ENCODE measurements at places on chromosomes 12 and 14.

- no peak for DNase-seq
Measured at GRCh38 chr12:58299371-58299770, 358.0 kb downstream of the ATP23 start.

DNA sequence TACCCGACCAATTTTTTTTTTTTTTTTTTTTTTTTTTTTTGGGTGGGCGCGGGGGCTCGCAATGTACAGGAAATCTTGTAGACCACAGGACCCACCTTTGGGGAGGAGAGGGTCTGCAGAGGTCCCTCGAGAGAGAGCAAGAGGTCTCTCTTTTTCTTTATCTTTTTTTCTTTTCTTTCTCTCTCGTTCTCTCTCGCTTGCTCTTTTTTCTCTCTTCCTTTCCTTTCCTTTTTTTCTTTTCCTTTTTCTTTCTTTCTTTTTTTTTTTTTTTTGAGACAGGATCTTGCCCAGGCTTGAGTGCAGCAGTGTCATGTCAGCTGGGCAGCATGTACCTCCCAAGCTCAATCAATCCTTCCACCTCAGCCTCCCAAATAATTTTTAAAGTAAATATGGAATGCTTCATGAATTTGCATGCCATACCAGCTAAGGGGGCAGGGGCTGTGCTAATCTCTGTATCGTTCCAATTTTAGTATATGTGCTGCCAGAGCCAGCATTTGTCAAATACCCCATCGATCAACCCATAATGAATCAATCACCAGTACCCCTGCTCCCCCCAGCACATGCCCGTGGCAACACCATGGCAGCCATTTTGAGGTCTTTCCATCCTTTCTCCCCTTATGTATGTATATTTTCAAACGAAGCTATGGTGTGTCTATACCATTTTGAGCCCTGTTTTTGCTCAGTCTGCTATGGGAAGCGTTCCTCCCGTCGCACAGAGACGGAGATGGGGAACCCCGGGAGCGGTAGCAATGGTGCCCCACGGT lies 9.3 kb downstream of the PAPLN start:
- DNase-seq, result no peak

- DNase-seq, result no peak
Measured at GRCh38 chr12:64894827-64895475, 70.5 kb downstream of the TBC1D30 start.

DNA sequence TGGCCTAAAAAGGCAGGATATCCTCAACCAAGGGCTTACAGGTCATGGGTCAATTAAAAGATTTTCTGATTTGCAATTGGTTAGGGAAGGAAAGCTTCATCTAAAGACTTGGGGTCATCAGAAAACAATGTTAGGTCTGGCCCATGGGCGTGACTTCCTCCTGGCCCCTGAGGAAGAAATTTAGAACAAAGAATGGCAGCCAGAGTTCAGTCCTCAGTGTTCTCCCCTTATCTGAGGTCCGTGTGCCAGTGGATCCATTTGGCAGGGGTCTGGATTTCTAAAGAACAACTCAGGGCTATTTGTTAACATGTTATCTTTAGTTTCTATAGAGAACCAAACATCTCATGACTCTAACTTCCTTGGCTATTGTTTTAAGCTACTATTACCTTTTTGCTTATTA lies 27.8 kb upstream of the NFYB start:
- no peak for DNase-seq

GRCh38 chr12:49762468-49762847 lies 21.1 kb downstream of the TMBIM6 start:
- no peak for DNase-seq

DNA sequence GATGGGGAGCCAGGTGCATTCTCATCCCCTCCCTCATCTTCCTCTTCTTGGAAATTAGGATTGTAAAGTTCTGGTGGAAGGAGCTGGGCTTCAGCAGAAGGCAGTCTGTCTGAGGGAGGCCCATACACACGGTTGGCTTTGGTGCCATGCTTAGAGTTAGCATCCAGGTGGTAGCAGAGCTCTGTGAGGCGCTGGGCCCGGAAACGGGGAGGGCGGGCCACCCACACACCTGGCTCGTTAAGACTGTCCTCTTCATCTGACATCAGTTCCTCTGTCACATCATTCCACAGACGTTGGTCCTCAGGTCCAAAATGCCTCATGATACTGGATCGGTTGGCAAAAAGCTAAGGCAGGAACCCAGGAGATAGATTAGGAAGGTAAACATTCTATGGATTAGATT lies 4.9 kb upstream of the AJUBA start:
- no peak for DNase-seq

DNA sequence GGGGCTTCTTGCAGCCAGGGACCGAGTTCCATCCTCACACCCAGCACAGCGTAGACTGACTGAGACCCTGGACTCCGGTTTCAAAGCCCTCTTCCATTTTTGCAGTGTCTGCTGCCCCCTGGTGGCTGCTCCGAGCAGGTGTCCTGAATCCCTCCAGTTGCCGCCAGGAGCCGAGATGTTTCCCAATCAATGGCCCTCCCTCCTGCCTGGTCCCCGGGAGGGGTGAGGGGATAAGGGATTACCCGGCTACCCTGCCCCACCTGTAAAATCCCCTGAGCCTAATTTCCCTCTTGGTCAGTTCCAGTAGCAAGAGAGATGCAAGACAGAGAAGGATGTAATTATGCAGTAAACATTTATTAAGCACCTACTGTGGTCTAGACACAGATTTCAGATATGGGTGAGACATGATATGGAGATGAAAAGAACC lies 55.0 kb downstream of the PHETA1 start:
- DNase-seq, result peak; percentile 51

GRCh38 chr12:120437735-120438494 lies at the start of gene COX6A1:
COX6A1 (plus strand) TSS chr12:120438113; CDS start chr12:120438127, 14 bp downstream.
- DNase-seq, result peak; percentile 99

DNA sequence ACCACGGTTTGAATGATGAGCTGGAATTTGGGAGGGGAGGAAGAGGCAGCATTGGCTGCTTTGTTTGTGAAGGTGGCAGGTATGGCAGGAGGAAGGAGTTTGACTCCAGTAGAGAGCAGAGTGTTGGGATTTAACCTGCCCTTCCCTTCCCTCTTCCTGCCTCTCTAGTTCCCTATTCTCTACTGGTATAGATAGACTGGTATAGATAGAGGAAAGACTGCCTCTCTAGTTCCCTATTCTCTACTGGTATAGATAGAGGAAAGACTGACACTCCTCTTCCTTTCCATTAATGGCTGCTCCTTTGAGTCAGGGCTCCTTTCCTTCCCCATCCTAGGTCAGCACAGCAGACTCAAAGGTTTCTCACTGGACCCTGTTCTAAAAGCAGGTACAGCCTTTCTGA lies 8.4 kb upstream of the SYCP3 start:
- no peak for DNase-seq

GRCh38 chr12:109687250-109687649 lies 26.4 kb upstream of the FAM222A start:
- DNase-seq, result no peak

DNA sequence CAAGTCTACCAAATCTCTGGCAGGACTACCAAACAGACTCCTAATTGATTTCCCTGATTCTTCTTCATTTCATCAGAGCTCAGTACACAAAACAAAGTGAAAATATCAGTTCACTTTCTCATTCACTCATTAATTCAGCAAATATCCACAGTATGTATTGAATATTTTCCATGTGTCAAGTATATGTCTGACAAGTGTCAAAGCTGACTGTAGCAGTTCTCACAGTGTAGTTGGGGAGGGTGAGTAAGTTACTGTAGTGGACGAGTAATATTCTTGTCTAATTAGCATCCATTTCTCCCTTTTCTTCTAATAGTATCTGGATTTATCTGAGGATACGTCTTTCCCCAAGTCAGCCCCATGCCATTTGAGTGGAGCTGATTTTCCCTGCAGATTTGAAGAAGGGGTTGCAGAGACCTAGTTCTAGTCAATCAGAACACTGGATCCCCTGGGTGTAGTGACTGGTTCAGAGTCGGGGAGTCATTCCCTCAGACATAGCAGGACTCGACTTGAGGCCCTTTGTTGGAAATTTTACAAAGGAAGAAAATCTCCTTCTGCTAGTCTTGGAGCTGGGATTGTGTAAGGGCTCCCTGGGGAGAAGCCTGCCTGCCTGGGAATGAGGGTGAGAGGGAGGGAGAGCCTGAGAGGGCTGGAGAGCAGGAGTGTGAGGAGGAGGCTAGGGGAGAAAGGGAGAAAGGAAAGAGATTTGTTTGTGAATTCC lies 51.4 kb downstream of the GRIP1 start:
- DNase-seq, result no peak

DNA sequence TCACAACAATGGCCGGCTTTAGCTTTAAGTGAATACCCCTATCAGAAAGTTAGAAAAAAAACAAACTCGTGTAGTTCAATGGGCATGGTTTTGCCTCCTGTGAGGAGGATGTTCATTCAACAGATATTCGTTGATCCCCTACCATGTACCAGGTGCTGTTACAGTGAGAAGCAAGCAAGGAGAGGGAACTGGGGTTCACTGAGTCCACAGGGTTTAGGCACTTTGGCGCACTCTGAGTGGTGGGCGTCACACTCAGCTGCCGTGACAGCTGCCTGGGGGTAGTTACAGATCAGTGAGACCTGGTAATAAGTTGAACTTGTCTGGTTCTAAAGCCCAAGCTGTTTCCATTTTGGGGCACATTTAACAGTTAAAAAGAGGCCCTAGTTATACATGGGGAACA lies 74.2 kb downstream of the PAPOLA start:
- no peak for DNase-seq

DNA sequence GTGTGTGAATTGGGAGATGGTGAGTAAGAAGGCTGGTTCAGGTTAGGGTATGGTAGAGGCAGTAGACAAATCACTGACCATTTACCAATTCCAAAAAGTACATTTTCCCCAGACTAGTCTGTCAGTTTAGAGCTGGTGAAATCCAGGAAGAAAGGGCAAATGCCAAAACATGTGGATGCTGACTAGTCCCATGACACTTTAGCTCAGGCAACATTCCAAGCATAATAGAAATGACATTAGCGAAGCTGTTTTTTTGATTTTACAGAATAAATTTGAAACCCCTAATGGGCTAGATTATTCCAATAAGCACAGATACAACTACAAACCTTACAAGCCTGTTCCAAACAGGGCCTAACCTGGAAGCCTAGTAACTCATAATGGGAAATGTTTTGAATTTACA lies 884.2 kb downstream of the FLRT2 start:
- DNase-seq, result no peak

GRCh38 chr12:53994009-53994263 lies 6.0 kb upstream of the HOXC9 start:
- DNase-seq, result no peak

GRCh38 chr12:2513141-2514037 lies 281.4 kb upstream of the FKBP4 start:
- DNase-seq, result no peak

GRCh38 chr12:79186506-79186905 lies 321.9 kb downstream of the SYT1 start:
- no peak for DNase-seq

- DNase-seq, result no peak
Measured at GRCh38 chr12:101027200-101027599, 182.8 kb downstream of the SLC5A8 start.

GRCh38 chr12:101299346-101299745 lies 19.4 kb downstream of the UTP20 start:
- no peak for DNase-seq

DNA sequence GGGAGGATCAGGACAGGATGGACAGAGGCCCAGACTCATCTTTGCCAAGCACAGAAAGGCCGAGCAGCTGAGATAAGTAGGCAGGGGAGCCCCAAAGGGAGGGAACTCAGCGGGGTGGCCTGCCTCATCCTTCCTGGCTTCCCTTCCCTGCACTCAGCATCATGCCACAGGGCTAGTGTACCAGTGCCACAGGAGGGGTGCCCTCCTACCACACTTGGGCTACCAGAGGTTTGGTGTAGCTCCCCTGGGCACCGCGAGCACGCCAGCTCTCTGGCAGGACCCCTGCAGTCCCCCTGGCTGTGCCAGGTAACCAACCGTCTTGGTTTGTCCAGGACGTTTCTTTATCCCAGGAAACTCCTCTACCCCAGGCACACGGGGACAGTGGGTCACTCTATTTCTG lies 123.5 kb downstream of the ESRRB start:
- no peak for DNase-seq

DNA sequence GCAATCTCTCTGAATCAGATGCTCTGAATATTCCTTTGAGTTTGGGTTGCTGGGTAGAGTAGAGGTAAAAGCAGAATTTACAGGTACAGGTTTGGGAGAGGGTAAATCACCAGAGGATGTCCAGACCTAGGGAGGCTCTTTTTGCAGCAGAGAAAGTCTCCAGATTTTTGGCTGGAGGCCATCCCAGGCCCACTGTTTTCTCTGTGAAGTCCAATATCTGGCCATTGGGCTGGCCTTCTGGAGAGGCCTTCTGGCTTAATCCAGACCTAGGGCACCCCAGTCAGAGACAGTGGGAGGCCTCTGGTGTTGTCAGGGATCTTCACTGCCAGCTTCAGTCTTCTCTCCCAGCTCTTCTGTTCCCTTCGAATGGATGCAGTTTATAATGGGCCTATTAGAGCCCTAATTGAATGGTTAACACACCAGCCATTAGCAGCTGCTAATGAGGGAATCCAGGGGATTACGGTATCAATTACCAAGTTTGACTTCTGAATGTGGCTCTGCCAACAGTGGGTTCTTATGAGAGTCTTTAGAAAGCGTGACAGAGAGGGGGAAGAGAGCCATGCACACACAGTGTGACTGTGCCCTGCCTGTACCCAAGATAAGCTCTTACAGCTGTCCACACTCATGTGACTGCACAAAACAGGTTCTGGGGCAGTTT lies 183.1 kb downstream of the EMP1 start:
- DNase-seq, result no peak

DNA sequence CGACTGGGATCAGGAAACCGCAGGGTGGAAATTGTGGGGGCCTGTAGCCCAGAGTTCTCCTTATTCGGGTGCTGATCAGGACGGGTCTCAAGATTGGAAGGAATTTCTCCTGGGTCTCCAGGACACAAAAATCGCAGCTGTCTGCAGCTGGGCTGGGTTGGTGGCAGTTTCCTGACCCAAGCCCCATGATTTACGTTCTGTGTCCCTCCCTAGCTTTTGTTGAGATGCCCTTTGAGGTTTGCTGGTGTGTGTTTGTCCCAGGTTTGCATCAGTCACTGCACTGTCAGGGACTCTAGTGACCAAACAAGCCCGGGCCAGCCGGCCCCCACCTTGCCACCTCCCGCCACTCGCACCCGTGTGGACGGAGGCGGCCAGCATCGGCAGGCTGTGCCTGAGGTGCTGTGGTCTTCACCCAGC lies 89.5 kb downstream of the FBXL14 start:
- DNase-seq, result no peak

GRCh38 chr12:131963381-131963780 lies 13.6 kb downstream of the EP400 start:
- no peak for DNase-seq

DNA sequence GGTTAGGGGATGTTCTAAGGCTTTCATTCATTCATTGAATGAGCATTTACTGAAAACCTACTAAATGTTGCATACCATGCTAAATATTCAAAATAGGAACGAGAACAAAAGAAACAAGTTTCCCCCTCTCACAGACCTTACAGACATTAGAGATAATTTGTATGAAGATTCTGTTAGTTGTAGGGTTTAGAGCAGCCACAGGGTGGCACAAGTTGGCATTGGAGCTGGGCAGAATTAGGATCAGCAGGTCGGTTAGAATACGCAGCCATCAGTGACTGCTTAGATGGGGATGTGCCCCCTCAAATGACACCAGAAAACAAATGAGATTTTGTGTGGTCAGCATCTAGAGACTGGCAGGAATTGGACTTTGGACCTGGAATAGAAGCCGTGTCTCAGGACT lies 166.3 kb upstream of the DAAM1 start:
- no peak for DNase-seq

- no peak for DNase-seq
Measured at GRCh38 chr12:20631711-20632110, 63.4 kb upstream of the SLCO1C1 start.

- peak; percentile 15 for DNase-seq
Measured at GRCh38 chr14:88129306-88130056, 124.5 kb downstream of the GPR65 start.

Measured in SW 1271 (cell line).